Placental epithelial cell (primary cell): ENCODE measurements at places on chromosomes 16 and 17. TPM values are rescaled to one million over a fixed set of nuclear protein-coding genes. Genes with fewer than 3 reads are reported as not detected.

The CCL5 gene
- total RNA-seq, result not detected in 2 replicates

The LRRC75A gene
- under 0.01 TPM in 1 of 2 replicates, not detected in the other for total RNA-seq

The PMFBP1 gene
- total RNA-seq, result 0.39 and 1.4 TPM in 2 replicates

The IRX3 gene
- 0.39 TPM in 1 of 2 replicates, not detected in the other for total RNA-seq

The RBL2 gene
- 56.8 and 79.3 TPM in 2 replicates for total RNA-seq

The ABCA6 gene
- total RNA-seq, result 0.11 and 1.6 TPM in 2 replicates

The PVALEF gene
- not detected in 2 replicates for total RNA-seq

The ANKRD40CL gene
- total RNA-seq, result under 0.01 TPM in 1 of 2 replicates, not detected in the other

The SLC16A11 gene
- total RNA-seq, result 0.22 and 5.5 TPM in 2 replicates

The SKAP1 gene
- total RNA-seq, result not detected in 2 replicates

The PTX4 gene
- total RNA-seq, result not detected in 2 replicates

The CRISPLD2 gene
- 254 and 376 TPM in 2 replicates for total RNA-seq

The CHAD gene
- not detected in 2 replicates for total RNA-seq

The P2RX5 gene
- total RNA-seq, result not detected in 2 replicates

The KRTAP1-5 gene
- total RNA-seq, result not detected in 2 replicates

The CES4A gene
- total RNA-seq, result 3.3 and 10.2 TPM in 2 replicates

The TPSG1 gene
- not detected in 2 replicates for total RNA-seq

The CD300LB gene
- not detected in 2 replicates for total RNA-seq

The DCAKD gene
- 89.6 and 123 TPM in 2 replicates for total RNA-seq

The CCL2 gene
- 0.22 TPM in 1 of 2 replicates, not detected in the other for total RNA-seq

The CHD9NB gene
- total RNA-seq, result 2.1 and 2.4 TPM in 2 replicates

The SLC12A3 gene
- 0.22 and 1.6 TPM in 2 replicates for total RNA-seq

The CCL23 gene
- total RNA-seq, result not detected in 2 replicates

The CD79B gene
- total RNA-seq, result not detected in 2 replicates

The NPIPA8 gene
- 0.79 TPM in 1 of 2 replicates, not detected in the other for total RNA-seq

The PTGES3L gene
- under 0.01 and 0.87 TPM in 2 replicates for total RNA-seq

The BMERB1 gene
- total RNA-seq, result 1.6 TPM in 1 of 2 replicates, not detected in the other

The SPEM3 gene
- total RNA-seq, result not detected in 2 replicates
